ENCODE measurements at places on chromosomes 7 and 10.

DNA sequence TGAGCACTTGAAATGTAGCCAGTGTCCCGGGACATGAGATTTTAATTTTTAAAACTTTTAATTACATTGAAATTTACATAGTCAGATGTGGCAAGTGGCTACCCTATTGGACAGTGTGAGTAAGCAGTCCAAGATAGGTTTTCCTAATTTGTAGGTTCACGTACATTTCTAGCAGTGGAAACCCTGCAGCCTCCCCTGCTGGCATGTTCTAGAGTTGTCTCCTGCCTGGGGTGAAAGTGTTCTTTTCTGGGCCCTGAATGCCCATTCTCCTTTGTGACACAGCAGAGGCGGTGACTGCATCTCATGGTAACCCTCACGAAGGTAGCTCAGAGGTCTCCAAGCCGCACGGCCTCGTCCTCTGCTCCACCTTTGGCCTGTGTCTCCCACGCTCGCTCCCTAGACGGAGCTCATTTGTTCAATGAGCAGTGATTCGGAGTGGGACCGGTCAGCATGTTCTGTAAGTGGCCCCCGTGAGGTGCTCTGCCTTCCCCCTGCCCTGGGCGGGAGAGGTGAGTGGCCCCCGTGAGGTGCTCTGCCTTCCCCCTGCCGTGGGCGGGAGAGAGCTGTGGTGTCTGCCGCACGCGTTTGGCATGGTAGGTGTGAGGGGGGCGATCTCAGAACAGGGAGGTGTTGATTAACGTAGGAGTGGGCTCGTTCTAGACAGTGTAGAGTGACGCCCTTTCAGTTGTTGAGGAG lies 18.0 kb downstream of the WDR37 start:
- DNase-seq, result no peak

GRCh38 chr10:93850031-93851015 lies 43.5 kb upstream of the SLC35G1 start:
- no peak for DNase-seq

GRCh38 chr10:102240467-102241031 lies 763 bp downstream of the PITX3 start:
- no peak for DNase-seq

DNA sequence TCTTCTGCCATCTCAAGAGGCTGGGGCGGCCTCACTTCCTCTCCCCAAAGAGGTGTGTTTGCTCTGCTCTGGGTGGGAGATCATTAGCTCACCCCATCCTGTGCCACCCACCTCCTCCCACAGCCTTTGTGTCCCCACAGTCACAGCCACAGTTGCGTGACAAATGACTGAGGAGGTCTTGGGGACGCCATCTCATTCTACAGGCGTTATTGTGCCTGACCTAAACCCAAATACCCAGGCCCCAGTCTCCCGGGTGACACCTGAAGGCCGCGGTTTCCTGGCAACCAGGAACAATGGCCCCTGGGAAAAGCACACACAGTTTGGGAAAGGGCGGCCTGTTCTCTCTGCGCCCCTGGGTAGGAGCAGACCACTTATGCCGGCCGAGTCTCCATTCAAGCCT lies 51.6 kb downstream of the SLIT1 start:
- no peak for DNase-seq

- no peak for DNase-seq
Measured at GRCh38 chr10:109912335-109913281, 10.7 kb downstream of the XPNPEP1 start.

DNA sequence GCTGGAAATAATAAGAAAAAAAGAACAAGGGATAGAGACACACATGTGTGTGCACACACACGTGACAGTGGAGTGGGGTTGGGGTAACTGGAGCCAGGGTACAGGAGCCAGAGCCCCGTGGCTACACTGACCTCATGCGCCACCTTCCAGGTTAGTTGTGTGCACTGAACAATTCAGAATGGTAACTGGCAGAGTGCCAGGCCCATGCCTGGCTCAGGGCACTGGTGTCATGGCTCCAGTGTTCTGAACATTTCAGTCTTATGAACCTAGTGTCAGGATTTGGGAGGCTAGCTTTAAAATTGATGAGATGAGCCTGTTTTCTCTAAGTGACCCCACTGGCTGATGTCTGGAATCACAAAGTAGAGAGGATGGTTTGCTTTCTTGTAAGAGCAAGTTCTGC lies 269.6 kb downstream of the SORCS3 start:
- no peak for DNase-seq

DNA sequence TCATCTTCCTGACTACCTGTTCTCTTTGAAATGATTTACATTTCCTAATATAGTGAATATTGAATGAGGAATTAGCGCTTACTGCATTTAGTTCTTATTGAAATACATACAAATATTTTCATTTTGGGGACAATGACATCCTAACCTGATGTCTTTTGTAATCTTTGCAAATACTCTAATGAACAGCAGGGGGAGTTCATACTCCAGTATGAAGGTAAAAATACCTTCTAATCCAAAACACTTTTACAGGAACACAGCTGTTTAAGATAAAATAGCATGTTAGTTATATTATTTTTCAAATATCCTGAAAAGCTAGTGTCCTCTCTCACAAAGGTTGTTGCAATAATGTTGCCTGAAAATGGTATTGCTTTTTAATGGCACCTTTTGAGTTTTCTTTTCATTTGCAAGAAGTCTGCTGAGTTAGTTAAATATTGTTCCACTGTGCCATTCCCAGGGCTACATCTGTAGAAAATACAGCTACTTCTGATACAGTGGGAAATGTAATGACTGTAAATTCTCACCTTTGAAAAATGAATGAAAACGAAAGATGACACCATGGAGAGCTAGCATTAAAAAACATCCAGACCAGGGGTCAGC lies 400.0 kb downstream of the PHF14 start:
- DNase-seq, result no peak

DNA sequence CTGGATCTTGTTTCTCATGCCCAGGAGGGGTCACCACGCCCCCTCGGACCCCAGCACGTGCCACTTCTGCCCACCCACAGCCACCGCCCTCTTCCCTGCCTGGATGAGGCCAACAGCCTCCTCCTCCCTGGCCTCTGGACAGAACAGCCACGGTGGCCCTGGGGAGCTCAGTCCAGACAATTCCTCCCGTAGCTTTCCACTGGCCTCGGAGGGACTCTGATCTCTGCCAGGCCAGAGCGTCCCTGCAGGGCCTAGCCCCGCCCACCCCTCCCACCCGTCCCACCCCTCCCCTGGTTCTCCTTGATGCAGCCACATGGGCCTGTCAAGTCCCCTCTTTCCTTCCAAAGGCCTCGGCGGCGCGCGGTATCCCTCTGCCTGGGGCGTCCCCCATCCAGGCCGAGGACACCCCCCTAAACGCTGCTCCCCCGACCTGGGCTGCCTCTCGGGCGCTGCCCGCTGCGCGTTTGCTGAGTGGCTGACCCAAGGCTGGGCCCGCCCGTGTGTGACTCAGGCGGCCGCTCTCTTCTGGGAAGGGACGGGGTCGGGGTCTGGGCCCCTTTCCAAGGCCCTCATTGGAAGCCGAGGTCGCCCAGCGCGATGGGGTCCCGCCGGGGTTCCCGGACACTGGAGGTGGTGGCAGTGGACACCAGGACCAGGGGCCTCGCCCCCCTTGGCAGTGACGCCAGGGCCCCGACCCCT lies 557 bp downstream of the TMEM120A start:
- DNase-seq, result no peak

DNA sequence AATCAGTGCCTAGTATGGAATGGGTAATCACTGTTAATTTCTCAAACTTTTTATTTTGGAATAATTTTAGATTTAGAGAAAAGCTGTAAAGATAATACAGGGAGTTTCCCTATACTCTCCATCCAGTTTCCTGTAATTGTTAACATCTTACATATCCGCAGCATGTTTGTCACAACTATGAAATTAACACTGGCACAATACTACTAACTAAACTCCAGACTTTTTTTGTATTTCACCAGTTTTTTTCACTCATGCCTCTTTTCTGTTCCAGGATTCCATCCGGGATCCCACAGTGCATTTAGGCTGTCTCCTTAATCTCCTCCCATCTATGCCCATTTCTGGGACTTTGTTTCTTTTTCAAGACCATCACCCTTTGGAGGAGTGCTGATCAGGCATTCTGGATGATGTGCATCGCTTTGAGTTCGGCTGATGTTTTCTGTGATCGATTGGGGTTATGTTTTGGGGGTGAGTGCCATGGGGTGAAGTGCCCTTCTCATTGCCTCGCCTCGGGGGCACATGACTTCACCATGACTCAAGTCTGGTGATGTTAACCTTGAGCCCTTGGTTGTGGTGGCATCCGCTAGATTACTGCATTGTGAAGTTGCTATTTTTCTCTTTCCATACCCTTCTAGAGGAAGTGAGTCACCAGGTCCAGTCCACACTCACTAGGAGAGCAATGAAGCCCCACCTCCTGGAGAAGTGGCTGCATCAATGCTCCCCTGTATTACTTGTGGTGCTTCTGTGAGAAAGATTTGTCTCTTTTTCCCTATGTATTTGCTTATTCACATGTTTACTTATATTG lies 43.9 kb upstream of the GRB10 start:
- DNase-seq, result no peak

DNA sequence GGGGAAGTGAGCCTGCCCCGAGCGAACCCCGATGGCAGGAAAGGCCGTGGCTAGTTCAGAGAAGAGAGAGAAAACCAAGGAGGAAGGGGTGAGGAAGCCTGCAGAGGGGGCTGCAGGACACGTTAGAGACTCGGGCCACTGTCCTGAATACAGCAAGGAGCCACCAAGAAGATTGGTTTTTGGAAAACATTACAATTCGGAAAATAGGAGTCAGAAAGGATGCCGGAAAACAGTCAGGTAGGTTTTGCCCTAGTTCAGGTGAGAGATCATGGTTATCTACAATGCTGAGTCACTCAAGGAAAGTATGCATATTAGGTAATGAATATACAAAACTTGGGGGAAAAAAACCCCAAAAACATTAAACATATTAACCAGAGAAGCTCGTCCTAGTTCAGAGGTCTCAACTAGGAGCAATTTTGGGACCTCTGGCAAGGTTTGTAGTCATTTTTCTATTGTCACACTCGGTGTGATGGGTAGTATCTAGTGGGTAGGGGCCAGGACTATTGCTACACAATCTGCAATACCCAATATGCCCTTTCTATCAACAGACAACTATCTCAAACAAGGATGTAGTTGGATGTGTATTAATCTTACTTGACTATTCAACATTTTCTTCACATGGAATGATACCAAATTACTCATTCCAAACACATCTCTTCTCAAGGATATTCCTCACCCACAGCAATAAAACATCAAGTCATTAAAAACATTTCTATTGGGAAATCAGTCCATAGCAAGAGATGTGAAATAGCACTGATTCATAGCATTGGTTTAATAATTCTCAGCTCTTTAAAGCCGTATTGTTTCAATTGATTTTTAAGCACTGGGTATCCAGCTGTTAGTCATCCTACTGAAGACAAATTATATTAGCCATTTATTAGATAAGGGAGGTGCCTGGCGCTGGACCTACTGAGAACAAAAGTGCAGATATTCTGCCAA lies 74.4 kb upstream of the RSU1 start:
- DNase-seq, result no peak

GRCh38 chr10:128014236-128014635 lies 107.3 kb downstream of the PTPRE start:
- DNase-seq, result no peak

DNA sequence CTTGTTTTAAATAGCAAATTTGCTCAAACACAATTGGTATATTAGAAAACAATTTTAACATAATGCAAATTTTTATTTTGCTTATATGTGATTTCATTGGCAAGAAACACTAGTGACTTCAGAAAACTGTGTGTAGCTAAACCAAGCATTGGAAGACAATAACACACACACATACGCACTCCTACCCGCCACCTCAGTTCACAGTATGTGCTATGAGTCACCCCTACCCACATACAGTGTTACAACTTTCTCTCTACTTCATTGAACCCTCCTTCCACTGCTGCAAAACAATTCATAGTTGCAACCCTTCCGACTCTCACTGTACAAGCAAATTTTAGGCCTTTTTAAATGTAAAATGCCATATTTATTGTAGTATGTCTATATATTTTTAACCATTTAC lies 119.9 kb upstream of the THSD7A start:
- DNase-seq, result no peak

- DNase-seq, result no peak
Measured at GRCh38 chr10:77629775-77630506, 7.7 kb downstream of the KCNMA1 start.

GRCh38 chr7:1696671-1697498 lies 26.8 kb downstream of the ELFN1 start:
- no peak for DNase-seq

- no peak for DNase-seq
Measured at GRCh38 chr7:54831644-54832095, 72.7 kb upstream of the SEC61G start.

DNA sequence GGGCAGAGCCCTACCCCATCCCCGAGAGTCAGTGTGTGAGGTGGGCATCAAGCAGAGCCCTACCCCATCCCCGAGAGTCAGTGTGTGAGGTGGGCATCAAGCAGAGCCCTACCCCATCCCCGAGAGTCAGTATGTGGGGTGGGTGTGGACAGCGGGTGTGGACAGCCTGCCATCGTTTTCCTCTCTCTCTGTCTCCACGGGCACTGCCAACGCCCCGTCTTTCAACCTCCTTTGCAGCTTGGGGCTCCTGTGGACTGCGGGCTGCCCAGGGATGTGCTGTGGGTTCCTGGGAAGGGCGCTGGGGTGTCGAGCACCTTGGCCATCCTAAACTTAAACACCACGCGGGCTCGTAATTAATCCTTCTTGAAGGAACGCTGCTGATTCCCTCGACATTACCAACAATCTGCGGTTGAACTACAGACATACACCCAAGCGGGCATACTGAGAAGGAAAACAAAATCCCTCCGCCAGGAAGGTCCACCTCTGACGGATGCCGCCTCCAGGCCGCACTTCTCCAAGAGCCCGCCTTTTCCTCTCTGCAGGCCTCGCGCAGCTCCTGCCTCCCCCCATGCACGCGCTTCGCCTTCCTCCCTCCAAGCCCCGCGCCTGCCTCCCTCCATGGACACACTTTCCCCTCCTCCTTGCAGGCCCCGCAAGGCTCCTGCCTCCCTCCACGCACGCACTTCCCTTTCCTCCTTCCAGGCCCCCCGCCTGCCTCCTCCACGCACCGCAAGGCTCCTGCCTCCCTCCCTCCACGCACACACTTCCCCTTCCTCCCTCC lies 65.1 kb downstream of the ADARB2 start:
- no peak for DNase-seq

GRCh38 chr10:98408799-98409198 lies 6.2 kb downstream of the PYROXD2 start:
- DNase-seq, result no peak
